Stimulated activated CD4-positive, alpha-beta T cell treated with anti-CD3 and anti-CD28 coated beads, Interleukin-1b, Interleukin-23, amount 100 ng/mL, for 24 hours (primary cell): ENCODE measurements at places on chromosomes 2 and 18.

- no peak for DNase-seq
These were observed 5.6 kb downstream of the MERTK start for GRCh38 chr2:111903930-111904439.

DNA sequence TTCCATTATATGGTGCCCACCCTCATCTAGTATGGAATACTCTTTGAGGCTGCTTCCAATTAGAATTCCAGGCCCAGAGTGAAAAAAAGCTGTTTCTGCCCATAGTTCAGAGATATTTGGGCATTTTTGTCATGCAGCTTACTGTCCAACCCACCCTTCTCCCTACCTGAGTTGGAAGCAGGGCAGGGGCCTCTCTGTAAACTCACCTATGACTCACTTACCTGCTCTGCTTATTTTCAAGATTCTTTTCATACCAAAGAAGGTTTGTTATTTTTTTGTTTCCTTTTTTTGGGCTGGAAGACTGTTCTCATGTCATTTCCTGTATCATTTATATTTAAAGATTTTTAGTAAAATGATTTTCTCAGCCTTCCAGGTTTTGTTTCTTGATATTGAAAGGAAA is 38.4 kb upstream of the PPP1R1C start:
- no peak for DNase-seq

DNA sequence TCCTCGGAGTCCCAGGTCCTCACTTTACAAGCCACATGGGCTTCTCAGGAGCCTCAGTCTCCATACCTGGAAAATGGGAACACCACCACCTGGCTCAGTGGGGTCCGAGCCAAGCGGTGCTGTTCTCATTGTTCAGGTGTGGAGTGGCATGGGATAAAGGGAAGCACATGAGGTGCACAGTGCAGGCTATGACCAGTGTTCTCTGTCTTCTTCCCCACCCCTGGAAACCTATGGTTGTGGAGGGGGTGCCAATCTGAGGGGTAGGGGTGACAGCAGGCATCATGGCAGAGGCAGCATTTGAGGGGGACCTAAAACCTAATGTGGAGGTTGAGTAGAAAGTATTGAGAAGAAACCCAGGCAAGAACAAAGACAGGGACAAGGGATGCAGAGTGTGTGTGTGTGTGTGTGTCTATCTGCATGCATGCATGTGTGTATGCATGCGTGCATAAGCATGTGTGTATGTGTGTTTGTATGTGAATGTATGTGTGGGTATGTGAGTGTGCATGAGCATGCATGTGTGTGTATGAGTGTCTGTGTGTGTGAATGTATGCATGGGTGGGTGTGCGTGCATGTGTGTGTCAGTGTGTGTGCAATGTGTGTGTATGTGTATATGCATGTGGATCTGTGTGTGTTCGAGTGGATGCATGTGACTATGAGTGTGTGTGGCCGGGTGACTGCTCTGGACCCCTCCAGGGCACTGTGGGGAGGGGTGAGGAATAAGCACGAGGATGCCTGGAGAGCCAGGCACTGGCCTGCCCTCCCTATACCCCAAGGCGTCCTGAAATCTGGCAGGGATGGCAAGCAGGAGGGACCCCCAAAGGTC is 4.0 kb downstream of the KIF1A start:
- DNase-seq: no peak

GRCh38 chr18:44636241-44636640 is 44.4 kb upstream of the SETBP1 start:
- DNase-seq: no peak

DNA sequence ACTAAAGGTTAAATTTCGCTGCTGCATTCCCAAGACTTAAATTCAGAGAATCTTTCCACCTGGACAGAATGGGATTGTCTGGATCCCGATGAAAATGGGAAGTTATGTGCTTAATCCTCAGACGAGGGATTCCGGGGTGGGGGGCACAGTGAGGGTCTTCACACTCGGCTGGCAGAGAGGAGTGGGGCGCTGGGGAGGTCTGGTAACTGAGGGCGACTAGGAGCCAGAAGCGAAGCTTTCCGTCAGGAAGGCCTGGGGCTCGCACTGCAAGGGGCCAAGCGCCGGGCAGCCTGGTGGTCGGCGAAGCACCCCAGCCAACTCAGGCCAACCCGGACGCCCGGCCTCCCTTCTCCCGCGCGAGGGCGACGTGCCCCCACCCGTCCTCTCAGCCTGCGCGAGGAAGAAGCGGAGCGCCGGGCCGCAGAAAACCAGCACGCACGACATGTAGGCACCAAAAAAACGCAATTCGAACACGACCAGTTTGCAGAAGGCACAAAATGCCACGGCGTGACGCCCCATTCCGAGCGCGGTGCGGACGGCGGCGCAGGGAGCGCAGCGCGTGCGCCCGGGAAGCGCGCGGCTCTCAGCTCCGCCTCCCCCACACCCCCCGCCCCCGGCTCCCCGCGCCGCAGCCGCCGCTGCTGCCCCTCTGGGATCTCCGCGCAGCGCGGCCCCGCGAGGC is 188.1 kb downstream of the ZEB2 start:
- DNase-seq: peak; percentile 58

- DNase-seq: no peak
These were observed 252.0 kb upstream of the SIX3 start for GRCh38 chr2:44689516-44689915.

GRCh38 chr2:77831060-77831459 is 308.9 kb upstream of the LRRTM4 start:
- no peak for DNase-seq

DNA sequence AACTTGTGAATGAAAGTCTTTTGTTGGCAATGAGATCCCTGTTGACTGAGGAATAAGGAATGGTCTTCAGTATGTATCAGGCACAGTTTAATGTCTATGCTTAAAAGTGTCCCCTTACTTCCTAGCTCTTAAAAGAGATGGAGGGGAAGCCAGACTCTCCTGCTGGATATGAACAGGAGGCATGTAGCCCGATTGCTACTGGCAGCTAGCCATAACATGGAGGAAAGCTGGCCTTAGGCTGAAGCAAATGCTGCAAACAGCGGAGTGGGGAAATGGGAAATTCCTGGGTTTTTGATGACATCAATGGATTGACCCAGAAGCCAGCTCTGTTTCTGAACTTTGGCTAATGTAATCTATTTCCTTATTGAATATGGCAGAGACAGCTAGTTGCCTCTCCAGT is 266.1 kb downstream of the SLC4A3 start:
- no peak for DNase-seq

GRCh38 chr2:207706936-207707860 is 4.2 kb upstream of the CCNYL1 start:
- no peak for DNase-seq

GRCh38 chr2:219769090-219769910 is 141.9 kb downstream of the SLC4A3 start:
- DNase-seq: no peak

DNA sequence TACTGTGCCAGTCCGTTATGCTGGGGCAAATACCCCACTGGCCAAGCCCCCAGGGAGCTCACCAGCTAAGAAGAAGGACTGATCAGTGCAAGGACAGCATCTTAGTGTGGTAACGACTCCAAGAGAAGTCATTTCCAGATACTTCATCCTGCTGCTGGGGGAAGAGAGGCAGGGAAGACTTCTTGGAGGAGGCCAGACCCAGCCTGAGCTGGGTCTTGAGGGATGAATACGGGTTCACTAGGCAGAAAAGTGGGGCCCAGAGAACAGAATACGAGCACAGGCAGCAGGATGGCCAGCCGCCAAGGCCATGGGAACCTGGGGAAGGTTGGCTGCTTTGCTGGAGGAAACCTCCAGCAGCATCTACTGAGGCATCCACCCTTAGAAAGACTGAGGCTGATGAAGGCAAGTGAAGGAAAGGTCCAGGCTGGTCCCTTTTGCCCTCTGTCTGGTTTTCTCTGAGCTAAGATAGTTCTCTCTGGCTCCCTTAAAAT is 84.1 kb downstream of the GLI2 start:
- DNase-seq: no peak

DNA sequence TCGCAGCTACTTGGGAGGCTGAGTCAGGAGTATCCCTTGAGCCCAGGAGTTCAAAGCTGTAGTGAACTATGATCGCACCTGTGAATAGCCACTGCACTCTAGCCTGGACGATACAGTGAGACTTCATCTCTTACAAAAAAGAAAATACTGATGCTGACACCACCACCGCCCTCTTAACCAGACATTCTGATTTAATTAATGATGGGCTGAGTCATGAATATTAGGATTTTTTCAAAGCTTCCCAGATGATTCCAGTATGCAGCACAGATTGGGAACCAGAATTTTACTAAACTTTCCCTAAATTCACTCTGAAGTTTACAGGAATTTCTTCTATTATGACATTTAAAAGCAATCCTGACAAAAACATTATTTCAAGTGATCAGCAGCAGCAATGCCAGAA is 130.1 kb downstream of the ERBB4 start:
- DNase-seq: no peak

- DNase-seq: no peak
These were observed 75.6 kb upstream of the CERS6 start for GRCh38 chr2:168380500-168380899.

DNA sequence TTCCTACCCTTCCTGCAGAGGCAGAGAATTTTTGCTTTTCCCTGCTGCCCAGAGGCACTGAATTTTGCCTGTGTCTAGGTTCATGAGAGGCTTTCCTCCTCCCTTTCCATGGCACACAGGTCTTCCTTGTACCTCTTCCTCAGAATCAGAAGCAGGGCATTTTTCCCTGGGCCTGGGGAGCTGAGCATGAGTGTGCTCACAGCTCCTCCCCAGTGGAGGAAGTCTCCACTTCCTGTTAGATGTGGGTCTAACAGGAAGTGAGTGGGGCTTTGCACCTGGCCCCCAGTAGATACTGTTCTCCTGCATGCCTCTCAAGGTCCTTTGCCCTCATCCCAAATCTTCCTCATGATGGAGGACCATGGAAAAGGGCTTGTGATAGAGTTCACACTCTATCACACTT is 297.2 kb upstream of the FIGN start:
- DNase-seq: no peak

- no peak for DNase-seq
These were observed 115.5 kb upstream of the CHAC2 start for GRCh38 chr2:53652131-53652530.

GRCh38 chr2:74702001-74702715 is 48.1 kb downstream of the SEMA4F start:
- DNase-seq: no peak

GRCh38 chr2:114076961-114077360 is 187.1 kb downstream of the ACTR3 start:
- no peak for DNase-seq

- no peak for DNase-seq
These were observed 861.7 kb upstream of the CNTNAP5 start for GRCh38 chr2:123163398-123163797.

DNA sequence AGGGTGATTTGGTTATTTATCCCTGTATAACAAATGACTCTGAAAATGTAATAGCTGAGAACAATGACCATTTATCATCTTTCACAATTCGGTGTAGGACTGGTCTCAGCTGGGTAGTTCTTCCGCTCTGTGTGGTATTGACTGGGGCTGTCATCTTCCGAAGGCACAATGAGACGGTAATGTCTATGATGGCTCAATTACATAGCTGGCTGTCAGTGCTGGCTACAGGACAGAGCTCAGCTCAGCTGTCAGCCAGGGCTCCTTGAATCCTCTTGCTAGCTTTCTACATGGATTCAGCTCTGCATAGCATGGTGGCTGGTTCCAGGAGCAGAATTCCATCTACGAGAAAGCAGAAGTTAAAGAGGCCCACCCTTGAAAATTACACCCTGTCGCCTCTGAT is 483.8 kb downstream of the TDRD15 start:
- no peak for DNase-seq

DNA sequence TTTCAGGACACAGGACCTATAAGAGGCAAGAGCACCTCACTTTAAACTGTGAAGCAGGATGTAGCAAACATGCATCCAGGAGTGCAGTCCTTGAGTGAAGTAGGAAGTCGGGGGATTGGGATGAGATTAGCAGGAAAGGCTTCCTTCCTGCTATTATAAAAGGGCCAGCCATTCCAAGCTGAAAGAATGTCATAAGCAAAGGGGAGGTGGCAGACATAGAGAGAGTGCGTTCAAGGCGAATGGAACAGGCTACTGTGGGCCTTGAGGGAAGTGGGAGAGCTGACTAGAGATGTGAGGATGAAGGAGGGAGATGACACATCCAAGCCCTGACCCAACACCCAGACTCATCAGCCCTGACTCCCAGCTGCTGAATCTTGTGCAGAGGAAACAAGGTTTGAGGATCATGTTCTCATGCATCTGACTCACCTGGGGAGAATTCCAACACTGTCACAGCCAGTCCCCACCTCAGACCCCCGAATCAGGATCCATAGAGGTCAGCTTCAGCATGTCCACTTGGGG is 63.9 kb downstream of the GYPC start:
- no peak for DNase-seq

- no peak for DNase-seq
These were observed 62.4 kb upstream of the GCFC2 start for GRCh38 chr2:75772908-75773630.

GRCh38 chr18:32961538-32961937 is 188.7 kb upstream of the KLHL14 start:
- no peak for DNase-seq
